Cardiac fibroblast (primary cell): ENCODE measurements at places on chromosomes 1 and 21.

GRCh38 chr1:3819771-3820200, 23.5 kb upstream of the LRRC47 start:
- DNase-seq: no peak

GRCh38 chr1:156424806-156425432, 55.9 kb downstream of the RHBG start:
- DNase-seq: no peak

- DNase-seq: no peak
These were observed 32.7 kb downstream of the C8B start for GRCh38 chr1:56933161-56933560.

GRCh38 chr1:80218112-80218511, 1211.6 kb upstream of the ADGRL4 start:
- peak; percentile 78 for DNase-seq

DNA sequence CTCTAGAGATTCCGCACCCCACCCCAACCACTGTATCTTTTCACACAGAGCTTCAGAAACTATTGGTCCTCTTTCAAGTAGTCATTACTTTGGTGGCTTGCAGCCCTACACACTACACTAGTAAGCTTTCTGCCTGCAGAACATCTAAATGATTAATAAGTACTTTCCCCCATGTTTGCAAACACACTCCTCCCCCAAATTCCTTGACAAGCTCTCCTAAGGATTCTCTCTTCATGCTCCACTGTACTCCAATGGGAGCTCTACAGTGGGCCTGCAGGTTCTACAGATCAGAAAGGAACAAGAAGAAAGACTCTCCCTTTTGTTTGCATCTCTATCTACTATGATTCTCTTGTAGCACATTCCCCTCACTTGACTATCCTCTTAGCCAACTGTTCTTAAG, 16.3 kb upstream of the NUF2 start:
- DNase-seq: no peak

- DNase-seq: no peak
These were observed 410.1 kb upstream of the LYPLAL1 start for GRCh38 chr1:218763538-218763937.

- DNase-seq: no peak
These were observed 437.0 kb downstream of the SIPA1L2 start for GRCh38 chr1:232192781-232193450.

DNA sequence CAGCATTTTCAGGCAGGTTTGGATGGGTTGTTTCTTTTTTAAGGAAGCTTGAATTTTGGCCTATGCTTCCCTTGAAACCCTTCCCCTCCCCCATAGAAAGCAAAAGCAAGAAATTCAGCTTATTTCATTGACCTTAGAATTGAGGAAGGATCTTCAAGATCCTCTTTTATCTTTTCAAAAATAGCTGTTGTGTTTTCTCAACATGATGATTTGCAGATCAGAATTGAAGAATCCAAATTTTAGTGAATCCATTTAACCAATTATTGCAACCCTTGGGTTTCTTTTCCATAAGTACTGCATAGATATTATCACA, 73.7 kb downstream of the LRRC8C start:
- no peak for DNase-seq

DNA sequence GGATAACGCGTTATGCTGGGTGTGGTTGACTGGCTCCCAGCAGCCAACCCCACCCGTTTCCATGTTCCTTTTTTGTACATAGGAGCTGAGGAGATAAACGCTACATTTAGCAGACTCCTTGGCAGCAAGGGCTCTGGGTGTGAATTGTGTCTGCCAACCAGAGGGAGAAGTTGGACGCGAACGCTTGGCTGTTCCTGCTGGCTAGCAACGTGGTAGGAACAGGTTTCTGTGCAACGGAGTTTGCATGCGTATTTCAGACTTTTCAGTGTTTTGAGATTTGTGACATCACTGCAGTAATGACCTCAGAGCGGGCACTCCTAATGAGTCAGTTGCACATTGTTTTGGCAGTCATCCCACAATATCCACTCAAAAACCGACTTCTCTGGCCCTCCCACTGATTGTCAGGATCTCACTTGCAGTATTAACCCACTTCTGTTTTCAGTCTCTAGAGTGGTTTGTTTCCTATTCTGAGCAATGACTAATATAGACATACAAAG, 98.7 kb upstream of the RGS1 start:
- DNase-seq: peak; percentile 88

GRCh38 chr1:2912424-2913061, 108.7 kb upstream of the ACTRT2 start:
- no peak for DNase-seq

DNA sequence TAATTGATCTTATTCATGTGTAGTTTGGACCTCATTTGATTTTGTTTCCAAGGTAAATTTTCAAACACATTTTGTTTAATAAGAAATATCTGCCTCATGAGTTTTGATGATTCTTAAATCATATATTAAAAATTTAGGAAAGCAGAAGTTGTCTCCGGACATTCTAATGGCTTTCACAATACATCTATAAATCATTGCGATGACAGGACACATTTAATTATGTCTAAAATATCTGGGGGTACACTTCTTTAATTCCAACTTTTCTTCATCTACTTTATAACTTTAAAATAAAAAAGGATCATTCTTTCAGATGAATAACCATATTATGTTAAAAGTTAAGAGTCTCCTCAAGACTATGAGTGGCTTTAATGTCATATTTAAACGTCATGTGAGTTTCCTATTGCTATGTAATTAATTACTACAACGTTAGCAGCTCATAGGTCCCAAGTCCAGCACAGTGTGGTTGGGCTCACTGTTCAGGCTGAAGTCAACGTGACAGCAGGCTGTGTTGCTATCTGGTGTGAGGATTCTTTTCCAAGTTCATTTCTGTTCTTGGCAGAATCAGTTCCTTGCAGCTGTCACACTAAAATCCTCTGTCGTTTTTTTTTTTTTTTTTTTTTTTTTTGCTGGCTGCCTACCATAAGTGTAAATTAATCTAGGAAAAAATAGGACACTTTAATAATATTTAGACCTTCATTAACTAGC, 893.5 kb downstream of the LTN1 start:
- no peak for DNase-seq

DNA sequence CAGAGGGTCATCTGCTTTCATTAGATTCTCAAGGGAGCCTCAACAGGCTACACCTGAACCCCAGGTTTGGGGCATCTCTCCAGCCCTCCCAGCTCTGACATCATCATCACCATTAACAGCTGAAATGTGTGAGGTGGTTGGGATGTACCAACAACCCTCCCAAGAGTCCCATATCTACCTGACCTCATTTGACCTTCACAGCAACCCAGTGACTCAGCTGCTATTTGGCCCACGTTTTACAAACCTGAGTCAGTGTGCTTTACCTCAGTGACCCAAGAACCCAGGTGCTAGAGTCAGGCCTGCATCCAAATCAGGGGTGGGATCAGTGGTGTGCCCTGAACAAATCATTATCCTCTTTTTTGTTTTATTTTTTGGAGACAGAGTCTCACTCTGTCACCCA, 53.3 kb upstream of the TINAGL1 start:
- DNase-seq: peak; percentile 9

GRCh38 chr1:155186067-155186793, 12.6 kb downstream of the TRIM46 start:
- DNase-seq: no peak

DNA sequence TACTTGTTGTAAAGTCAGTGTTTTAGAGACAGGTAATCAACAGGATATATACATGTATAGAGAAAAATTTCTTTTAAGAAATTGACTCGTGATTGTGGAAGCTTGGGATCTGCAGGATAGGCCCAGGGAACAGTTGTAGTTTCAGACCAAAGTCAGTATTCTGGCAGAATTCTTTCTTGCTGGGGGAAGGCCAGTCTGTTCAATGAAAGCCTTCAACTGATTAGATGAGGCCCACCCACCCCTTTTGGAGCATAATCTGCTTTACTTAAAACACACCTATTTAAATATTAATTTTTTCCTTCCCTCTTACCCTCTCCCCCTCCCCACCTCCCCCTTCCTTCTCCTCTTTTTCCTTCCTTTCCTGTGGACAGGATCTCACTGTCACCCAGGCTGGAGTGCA, 48.0 kb downstream of the FNBP1L start:
- DNase-seq: no peak

- no peak for DNase-seq
These were observed 19.1 kb downstream of the ZC3H12A start for GRCh38 chr1:37493336-37494098.

- peak; percentile 98 for DNase-seq
These were observed 105.9 kb upstream of the SLC45A1 start for GRCh38 chr1:8211883-8212579.

- peak; percentile 88 for DNase-seq
These were observed 53.1 kb downstream of the NBPF6 start for GRCh38 chr1:108503062-108503733.

DNA sequence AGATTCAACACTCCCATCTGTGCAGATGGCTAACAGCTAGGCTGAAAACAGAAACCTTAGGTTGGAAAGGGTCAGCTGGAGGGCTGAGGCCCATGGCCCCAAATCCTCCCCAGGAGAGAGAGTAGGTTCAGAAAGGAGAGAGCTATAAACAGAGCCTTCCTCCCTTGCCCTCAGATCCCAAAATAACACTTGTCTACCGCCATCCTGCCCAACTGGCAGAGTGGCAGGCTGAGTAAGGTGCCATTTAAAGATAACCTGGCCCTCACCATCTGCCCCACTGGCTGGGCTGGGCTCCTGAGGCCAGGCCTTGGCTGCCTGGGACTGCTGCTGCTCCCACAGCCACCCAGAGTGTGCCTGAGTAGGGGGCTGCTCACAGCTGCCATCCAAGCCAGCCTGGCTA, 4.3 kb upstream of the SHISA4 start:
- DNase-seq: no peak

- DNase-seq: no peak
These were observed 21.3 kb upstream of the PKP1 start for GRCh38 chr1:201261771-201262547.
